ENCODE measurements at places on chromosomes 4 and X. TPM values are rescaled to one million over a fixed set of nuclear protein-coding genes. Genes with fewer than 3 reads are reported as not detected.

DNA sequence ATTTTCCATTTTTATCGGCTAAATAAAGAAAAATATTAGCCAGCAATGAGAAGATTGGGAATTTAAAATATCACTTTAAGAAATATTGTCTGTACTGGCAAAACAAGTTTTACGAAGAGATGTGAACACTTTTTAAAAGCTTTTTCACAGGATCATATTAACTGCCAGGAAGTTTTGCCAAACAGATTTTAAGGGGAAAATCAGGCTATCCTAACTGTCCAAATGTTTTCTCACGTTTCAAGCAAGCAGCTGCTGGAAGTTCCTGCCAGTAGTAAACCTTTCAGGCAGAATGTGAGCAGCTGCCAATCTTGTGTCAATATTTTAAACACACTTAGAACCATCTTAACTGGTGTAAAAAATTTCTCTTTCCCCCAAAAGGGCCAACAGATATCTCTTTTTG lies 101.1 kb downstream of the ADGRL3 start:
- no peak for DNase-seq

Gene LYAR
- total RNA-seq: 25.3 TPM

Gene PRDM5
- total RNA-seq: 9.0 TPM

DNA sequence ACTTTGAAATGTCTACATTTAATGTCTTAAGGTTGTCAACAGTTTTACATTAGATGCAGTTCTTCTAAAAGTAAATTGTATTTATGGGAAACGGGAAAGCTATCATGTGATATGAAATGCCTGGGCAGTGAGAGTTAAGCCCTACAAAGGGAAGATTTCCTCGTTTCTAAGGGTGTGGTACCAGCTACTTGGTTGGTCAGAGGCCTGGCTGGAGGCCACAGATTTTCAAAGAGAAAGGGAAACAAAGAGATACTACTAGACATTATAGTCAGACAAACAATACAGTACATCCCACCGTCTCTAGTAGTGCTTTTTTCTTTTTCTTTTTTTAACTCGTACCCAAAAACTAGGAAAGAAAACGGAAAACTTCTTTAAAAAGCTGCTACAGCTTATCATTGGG lies 467.8 kb downstream of the PCDH7 start:
- no peak for DNase-seq

GRCh38 chr4:113790478-113790877 lies 28.9 kb upstream of the CAMK2D start:
- no peak for DNase-seq

DNA sequence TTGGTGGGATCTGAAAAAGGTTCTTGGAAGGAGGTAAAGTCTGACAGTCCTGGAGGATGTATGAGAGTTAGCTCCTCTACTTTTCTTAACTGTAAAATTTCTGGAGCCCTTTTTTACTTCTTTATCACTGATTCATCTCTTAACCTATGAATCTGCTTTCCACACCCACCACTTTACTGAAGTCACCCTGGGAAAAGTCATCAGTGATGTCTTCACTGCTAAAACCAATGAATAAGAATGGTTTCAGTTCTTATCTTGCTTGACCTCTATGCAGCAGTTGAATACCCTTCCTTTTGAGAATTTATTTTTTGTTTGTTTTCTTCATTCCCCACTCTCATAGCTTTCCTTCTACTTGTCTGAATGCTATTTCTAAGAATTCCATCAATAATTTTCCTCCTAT lies 80.0 kb downstream of the AREG start:
- DNase-seq: no peak

Gene HSD17B13
- total RNA-seq: not detected

DNA sequence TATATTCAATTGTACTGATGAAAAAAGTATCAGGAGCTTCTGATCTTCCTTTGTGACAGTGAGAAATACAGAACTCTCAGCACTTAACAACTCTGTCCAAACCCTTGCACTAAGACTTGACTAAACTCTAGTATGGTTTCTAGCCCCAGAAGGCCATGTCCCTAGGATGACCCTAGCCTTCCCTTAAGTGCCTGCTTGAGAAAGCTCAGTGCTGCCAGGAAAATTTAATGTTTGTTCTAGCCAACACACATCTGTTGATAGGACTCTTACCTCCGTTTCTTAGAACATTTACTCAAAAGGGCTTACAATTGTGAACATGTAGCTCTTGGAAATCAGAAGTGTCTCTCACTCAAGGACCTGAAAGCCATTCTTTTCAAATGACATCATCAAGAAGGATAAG lies 1055.2 kb upstream of the FTHL17 start:
- no peak for DNase-seq

Gene STPG2
- total RNA-seq: not detected

DNA sequence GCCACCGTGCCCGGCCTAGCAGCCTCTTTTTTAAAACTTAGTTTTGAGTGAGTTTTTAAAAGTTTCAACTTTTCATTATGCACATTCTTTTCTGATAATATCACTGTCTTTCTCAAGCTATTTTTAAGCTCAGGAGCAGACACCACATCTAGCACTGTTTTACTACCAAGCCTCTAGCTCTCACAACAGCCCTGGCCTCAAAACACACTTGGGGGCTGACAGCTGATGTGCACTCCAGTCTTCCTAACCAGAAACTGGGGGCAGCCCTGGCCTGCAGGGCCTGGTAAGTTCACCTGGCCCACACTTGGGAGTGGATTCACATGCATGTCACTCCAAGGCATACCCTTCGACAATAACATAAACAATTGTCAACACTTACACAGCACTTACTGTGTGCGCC lies 34.0 kb downstream of the CENPU start:
- no peak for DNase-seq

Gene SPANXC
- not detected for total RNA-seq

- DNase-seq: no peak
Measured at GRCh38 chr4:96162636-96163035, 322.7 kb downstream of the PDHA2 start.

Gene PRDM8
- total RNA-seq: 0.53 TPM

GRCh38 chr4:137640156-137640837 lies 108.0 kb upstream of the PCDH18 start:
- DNase-seq: no peak

DNA sequence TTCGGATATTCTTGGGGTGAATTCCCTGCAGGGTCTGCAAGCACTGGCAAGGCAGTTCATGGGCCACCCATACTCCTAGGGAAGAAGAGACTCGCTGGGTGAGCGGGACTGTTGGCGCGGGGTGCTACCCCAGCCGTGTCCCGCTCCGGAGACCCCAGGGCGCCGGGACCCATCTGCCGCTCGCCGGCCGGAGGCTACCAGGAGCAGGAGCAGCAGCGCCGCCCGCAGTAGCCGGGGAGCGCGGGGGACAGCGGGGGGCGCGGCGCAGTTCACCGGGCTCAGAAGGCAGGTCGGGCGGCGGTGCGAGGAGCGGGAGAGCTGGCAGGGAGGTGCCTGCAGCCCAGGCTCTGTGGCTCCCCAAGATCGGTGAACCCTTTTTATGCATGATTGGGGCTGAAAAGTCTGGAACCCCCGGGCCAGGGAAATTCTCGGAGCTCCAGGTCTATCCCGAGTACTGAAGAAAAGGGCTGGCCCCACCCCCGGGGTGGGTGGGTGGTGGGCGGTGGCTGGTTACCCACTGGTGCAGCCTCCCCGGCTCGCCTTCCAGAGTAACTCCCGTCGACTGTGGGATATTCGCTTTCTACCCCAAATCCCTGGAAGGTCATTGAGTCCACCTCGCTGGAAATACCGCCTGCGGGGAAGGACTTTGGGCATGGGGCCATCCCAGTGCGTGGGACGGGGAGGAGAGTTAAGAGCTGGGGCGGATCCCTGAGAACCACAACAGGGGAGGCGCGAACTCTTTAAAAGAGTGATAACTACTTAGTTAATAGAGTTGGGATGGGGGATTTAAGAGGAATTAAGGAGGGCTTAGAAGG lies 37.6 kb downstream of the PF4 start:
- peak; percentile 16 for DNase-seq

DNA sequence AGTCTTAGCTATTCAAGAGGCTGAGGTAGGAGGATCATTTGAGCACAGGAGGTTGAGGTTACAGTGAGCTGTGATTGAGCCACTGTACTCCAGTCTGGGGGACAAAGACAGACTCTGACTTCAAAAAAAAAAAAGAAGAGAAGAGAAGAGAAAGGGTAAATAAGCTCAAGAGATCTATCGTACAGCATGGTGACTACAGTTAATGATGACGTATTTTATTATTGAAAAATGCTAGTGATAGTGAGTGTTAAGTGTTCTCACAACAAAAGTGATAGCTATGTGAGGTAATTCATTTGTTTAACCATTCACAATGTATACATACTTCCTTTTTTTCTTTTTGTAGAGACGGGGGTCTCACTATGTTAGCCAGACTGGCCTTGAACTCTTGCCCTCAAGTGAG lies 121.5 kb upstream of the RPL34 start:
- no peak for DNase-seq

Gene NLRP2B
- total RNA-seq: not detected

Gene F11
- total RNA-seq: not detected

DNA sequence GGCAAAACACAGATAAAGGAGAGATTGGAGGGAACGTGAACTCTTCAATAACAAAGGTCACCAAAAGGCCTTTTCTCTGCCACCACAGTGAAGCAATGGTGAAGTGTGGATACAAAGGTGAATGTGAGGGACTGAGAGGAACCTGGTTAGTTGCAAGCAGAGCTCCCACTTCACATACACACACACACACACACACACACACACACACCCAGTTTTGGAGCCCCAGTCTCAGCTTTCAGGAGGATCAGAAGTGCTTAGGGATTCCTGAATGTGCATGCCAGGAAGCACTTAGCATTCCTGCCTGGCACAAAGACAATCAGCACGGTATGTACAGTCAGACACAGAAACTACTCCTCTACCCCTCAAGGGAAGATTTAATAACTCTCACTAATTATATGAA lies 71.5 kb downstream of the ARHGEF9 start:
- DNase-seq: no peak

Gene GAGE1
- not detected for total RNA-seq

Gene UGT2B10
- not detected for total RNA-seq

- no peak for DNase-seq
Measured at GRCh38 chrX:15376956-15377355, 7.3 kb downstream of the VEGFD start.
